Cerebellar nuclear complex (tissue), 1 donor: ENCODE measurements at places on chromosomes 1 and 21.

DNA sequence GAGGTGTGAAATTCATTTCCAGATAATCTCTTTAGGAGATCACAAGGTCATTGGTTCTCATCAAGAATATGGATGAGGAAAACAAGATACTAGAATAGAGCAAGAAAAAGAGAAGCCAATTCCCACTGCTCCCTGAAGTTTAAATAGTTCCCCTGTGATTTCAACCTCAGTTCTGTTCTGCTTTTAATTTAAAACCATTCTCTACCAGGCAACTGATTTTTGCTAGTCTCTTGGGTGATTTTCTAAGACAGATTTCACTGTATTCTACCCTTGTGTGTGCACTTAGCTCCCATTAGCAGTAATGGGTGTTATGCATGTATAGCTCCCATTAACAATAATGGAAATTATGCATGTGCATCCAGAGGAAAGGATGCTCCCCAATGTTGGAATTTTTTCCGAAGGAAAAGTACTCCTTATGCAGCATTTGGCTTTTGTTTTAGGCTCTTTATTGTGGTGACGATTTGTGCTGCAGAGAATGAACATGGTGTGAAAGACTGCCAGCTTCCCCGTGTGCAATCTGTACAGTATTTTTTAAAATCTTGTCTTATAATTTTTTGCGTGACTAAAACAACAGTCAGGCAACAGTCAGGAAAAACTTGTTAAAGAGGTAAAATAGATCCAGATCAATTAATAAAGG is 144.0 kb upstream of the ZRANB2 start:
- no peak for DNase-seq

DNA sequence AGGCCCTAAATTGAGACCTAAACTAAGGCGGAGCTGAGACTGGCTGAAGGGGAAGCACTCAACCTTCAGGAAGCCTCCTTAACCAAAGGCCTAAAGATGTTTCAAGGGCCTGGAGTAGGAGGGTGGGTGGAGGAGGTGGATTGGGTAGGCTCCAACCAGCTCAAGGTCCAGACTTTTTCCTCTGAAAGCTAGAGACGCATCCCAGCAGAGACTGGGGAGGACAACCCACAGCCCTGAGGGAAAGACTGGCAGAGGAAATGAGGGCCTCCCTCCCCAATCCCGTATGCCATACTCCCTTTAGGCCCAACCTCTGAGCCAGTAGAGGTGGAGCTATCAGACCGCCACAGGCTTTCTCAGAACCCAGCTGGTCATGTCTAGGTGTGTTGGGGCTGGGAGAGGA is 1.1 kb downstream of the ECM1 start:
- no peak for DNase-seq

DNA sequence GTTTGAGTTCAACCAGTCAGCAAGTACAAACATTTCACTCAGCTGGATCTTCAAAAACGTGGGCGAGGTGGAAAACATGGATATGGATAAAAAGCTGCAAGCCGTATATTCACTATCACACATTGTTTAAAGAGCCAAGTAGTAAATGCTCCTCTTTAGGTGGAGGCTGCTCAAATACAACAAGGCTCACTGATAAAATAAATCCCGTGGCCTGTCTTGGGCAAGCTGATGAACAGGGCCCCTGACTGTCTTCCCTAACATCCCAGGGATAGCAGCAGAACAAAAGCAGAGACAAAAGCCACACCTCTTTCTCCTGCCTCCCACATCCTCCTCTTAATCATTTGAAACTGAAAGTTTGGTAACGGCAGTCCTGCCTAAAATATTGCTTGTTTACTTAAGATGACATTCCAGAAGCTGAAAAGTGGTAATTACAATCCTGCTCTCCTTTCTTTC is 357.7 kb downstream of the TTLL7 start:
- no peak for DNase-seq

GRCh38 chr1:153422450-153423068 is 6.2 kb downstream of the S100A7A start:
- no peak for DNase-seq

DNA sequence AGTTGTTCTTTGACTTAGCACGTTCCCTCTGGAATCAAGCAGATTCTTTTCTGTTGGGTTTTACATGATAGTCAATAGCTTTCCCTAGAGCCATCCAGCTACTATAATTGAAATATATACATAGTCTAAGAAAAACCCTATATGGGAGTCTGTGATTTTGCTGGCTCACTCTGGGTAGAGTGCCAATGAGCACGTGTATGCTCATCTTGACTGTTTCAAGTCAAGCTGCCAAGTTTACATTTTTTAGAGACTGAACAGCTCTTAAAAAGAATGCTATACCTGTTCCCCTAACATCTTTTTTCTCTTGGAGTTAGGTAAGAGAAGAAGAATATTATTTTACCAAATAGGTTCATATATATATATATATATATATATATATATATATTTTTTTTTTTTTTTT is 182.8 kb upstream of the NRIP1 start:
- DNase-seq = no peak

GRCh38 chr1:64006276-64007051 is 197.0 kb upstream of the UBE2U start:
- no peak for DNase-seq

DNA sequence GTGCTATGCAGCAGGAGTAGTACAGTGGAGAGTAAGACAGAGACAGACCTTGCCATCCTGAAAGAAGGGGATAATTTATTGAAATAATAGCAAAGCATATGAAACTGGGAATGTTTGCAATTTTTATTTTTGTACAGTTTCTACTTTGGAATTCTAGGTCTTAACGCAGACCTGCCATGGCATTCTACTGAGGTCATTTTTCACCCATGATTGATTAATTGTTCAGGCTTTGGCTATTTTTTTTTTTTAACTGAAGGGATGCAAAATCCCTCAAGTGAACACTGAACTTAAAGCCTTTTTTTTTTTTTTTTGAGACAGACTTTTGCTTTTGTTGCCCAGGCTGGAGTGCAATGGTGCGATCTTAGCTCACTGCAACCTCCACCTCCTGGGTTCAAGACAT is 27.1 kb downstream of the MTF2 start:
- no peak for DNase-seq

- DNase-seq = no peak
These were observed 543.9 kb downstream of the AJAP1 start for GRCh38 chr1:5198328-5198727.

DNA sequence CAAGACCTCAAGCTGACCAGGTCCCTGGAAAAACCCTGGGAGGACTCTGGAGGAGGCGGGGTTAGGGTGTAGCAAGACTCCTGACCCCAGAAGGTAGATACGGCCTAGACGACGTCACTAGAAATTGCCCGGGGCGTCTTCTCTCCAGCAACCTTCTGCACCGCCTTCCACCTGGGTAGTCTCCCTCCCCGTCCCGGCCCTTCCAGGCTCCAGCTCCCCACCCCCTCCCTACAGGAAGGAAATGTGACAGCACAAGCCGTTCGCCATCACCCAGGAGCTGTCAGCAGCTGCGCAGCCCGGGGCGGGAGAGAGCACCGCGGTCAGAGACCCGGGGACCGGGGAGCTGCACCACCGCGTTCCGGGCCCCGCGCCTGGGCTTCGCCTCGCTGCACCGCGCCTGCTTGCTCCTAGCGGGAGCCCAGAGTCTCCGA is 20.0 kb downstream of the SERTAD4 start:
- no peak for DNase-seq

- DNase-seq = no peak
These were observed 191.0 kb upstream of the C1orf174 start for GRCh38 chr1:4090976-4091660.

GRCh38 chr21:25578056-25578961 is 29.0 kb downstream of the MRPL39 start:
- DNase-seq = no peak

- no peak for DNase-seq
These were observed 338.8 kb downstream of the MATN1 start for GRCh38 chr1:30384286-30385245.

GRCh38 chr1:24294228-24294672 is 24.9 kb upstream of the GRHL3 start:
- no peak for DNase-seq

- no peak for DNase-seq
These were observed 179.9 kb upstream of the ZNF644 start for GRCh38 chr1:91201694-91202093.

DNA sequence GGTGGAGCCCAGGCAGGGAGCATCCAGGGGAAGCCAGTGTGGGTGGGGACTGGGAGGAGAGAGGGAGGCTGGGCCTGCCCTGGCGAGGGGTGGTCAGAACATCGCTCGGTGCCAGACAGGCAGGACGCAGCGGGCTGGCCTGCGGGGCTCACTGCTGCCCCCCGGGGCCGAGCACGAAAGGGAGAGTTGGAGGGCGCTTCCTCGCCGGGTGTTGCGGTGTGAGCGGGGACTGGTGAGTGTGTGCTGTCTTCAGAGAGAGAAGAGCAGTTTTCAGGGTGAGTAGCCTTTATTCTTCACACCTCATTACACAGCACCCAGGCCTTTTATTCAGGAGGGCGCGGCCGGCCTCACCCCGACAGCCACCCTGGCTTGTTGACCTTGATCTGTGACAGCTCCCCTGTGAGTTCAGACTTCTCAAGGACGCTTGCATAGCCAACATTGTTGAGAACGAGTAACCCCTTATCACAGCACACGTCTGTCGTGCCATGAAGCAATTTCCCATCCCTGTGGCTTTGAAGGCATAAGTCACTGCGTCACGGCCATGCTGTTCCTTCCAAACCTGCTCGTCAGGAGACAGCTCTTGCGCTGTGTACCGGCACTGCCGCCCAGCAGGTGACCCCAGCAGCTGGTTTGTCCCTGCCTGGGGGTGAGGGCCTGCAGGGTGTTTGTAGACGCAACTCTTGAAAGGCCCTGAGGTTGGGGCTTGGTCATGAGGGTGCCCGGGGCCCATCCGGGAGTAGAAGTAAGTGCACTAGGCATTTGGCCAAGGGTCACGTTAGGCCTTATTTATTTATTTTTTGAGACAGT is 54.6 kb downstream of the PRKCZ start:
- DNase-seq = no peak

DNA sequence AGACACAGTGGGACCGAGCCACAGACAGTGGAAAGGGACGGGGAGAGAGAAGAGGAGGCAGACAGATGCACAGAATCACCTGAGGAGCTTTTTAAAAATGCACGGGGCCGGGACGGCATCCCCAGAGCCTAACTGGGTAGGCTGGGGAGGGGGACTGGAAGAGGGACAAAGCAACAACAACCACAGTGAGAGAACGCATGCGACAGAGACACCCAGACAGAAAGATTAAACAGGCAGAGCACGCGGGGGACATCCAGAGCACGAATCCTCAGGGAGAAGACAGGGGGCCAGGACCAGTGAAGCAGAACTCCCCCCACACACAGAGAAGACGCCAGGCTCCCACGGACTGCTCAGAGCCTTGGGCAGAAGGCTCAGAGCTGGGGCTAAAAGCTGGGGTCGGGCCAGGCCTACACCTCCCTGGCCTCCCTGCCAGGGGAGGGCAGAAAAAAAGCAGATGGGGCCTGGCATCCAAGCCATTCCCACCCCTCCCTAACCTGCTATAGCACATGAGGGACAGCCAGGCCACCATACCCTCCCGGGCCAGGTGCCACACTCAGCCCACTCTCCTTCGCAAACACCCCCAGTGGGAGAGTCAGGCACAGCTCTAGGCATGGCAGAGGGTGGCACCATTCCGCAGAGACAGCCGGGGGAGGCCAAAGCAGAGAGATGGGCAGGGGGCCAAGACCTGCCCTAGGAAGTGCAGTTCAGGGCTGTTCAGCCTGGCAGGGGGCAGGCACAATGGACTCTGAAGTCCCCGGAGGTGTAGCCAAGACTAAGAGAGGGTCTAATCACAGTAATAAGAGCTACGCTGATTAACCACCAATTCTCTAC is 29.8 kb upstream of the COL16A1 start:
- DNase-seq = no peak

GRCh38 chr21:24294171-24294570 is 1313.1 kb downstream of the MRPL39 start:
- no peak for DNase-seq

DNA sequence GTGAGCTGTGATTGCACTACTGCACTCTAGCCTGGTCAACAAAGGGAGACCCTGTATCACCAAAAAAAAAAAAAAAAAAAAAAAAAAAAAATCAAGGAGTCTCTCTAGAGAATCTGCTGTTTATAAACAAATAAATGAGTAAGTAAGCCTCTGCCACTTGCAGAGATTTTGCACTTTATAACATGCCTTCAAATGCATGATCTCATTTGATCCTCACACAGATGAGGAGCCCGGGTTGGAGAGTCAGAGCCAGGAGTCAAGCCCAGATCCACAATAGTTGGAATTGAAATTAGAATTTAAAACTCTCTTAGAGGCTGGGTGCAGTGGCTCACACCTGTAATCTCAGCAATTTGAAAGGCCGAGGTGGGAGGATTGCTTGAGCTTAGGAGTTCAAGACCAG is 4.0 kb downstream of the PRELP start:
- no peak for DNase-seq

GRCh38 chr1:6898974-6899539 is 113.8 kb downstream of the CAMTA1 start:
- no peak for DNase-seq

- no peak for DNase-seq
These were observed 37.8 kb downstream of the MIS18A start for GRCh38 chr21:32240851-32241687.

DNA sequence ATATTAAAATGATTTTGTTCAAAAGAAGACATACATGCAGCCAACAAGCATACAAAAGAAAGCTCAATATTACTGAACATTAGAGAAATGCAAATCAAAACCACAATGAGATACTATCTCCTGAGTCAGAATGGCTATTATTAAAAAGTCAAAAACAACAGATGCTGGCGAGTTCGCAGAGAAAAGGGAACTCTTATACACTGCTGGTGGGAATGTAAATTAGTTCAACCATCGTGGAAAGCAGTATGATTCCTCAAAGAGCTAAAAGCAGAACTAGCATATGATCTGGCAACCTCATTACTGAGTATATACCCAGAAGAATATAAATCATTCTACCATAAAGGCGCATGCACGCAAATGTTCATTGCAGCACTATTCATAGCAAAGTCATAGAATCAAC is 126.0 kb upstream of the HMCN1 start:
- no peak for DNase-seq
